ENCODE measurements at places on chromosomes 6 and 20.

GRCh38 chr6:112207131-112207530, 47.2 kb downstream of the LAMA4 start:
- DNase-seq: no peak

DNA sequence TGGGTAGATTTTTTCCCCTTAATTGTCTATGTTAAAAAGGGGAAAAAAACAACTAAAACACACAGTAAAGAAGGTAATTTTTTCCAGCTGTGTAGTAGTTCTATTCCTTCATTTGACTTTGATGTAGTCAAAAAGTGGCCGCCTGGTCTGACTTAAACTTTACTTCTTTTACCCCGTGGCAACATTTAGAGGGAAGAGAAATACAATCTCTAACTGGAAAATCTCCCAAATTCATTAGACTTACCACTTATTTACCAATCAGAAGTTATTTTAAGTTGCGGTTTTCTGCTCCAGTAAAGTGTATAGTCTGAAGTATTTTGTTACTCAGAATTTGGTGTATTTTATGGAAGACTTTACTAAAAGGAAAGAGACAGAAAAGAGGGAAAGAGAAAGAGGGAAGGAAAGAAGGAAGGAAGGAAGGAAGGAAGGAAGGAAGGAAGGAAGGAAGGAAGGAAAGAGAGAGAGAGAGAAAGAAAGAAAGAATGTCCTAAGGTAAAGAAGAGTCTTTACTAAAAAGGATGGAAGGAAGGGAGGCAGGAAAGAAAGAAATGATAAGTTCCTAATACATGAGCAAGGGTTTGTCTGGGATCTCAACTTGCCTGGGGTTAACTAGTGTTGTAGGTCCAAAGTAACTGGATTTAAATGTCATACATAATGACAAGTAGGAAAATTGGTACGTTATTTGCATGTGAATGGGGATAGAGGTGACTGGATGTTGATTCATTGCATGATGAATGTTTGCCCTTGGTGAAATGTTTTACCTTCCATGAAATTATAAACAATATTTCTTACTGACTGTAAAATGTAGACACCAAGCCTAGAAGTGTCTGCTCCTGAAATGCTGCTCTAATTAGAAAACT, 135.1 kb downstream of the SAMD5 start:
- DNase-seq: no peak

DNA sequence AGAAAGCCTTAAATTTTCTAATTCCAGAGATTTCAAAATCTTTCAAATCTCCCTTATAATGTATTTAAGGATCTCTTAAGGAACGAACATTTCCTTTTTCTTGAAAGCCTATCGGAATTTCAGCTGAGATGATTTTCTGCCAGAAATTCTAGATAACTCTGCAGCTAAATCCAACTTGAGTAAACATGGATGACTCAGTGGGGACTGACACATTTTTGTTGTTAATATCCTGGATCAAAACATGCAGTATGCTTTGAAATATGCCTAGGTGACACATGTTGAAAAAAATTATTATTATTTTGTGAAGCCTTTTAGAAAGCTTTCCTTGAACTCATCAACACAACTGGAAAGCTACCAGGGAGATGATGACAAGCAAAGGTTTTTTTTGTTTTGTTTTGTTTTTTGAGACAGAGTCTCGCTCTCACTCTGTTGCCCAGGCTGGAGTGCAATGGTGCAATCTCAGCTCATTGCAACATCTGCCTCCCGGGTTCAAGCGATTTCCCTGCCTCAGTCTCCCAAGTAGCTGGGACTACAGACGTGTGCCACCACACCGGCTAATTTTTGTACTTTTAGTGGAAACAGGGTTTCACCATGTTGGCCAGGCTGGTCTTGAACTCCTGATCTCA, 140.1 kb upstream of the SNX9 start:
- DNase-seq: no peak

DNA sequence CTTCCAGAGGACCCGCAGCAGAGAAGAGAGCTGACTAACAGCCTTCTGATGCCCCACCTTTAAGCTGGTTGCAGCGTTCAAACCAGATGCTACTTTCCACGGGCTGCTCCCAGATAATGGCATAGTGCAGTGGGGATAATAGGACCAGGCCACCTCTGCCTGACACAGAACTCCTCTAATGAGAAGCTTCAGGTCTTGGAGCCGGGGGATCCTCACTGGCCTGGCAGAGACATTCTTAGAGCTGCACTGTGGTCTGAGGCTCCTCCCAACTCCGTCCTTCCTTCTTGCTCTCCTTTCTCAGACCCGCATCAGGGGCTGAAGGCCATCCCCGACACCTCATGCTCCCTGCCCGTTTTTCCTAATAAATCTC, 206.6 kb upstream of the MARCKS start:
- no peak for DNase-seq

- no peak for DNase-seq
These were observed 8.5 kb downstream of the ACSS1 start for GRCh38 chr20:25049261-25050060.

DNA sequence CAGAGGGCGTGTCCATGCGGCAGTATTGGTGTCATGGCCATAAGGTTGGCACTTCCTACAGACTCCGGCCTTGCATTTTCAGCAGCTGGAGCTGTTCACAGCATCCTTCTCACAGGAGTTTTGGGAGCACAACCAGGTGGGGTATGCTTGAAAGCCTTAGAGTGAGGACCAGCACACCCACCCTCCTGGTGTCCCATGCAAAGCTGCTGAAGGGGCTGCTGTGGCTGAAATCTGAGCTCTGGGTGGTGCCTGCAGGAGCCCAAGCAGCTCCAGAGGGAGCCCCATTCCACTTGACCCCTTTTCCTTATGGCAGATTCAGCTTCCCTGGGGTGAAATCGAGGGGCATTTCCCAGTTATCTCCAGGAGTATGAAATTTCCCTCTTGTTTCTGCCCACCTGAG, 74.0 kb upstream of the BHLHE23 start:
- DNase-seq: no peak

DNA sequence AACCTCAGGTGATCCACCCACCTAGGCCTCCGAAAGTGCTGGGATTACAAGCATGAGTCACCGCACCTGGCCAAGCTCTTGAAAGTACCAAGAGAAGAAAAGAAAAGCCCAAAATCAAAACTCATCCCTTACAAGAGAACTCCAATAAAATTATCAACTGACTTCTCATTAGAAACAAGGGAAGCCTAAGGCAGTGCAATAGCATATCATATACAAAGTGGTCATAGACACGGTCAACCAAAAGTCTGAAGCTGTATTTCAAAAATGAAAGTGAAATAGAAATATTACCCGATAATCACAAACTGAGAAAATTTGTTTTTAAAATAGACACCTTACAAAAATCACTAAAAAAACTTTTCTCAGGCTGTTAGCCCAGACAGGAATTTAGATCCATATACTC, 1321.1 kb upstream of the GJE1 start:
- DNase-seq: no peak

DNA sequence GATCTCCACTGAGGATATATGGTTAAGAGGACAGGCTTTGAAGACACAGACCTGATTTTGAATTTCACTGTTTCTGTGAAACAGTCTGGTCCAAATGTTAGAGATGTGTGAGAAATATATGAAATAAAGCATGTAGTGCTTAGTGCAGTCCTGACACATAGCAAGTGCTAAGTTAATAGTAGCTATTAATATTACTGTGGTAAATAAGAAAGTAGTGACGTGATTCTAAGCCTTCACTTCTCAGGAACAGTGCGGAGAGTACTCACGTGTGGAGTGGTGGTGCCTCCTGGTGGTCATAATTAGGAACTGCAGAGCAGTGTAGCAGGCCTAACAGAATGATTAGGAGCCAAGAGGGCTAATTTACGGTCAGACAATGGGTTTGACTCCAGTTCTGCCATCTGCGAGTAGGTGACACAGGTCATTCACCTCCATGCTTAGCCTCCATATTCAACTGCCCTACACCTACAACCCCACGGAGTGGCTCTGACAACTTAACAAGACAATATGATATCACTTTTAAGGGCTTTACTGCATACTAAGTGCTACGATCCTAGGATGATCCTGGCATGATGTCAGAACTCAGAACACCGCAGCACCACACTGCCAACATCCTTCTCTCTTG, 106.2 kb downstream of the JPH2 start:
- DNase-seq: peak; percentile 86

GRCh38 chr6:94487371-94487770, 1068.0 kb upstream of the EPHA7 start:
- DNase-seq: no peak

DNA sequence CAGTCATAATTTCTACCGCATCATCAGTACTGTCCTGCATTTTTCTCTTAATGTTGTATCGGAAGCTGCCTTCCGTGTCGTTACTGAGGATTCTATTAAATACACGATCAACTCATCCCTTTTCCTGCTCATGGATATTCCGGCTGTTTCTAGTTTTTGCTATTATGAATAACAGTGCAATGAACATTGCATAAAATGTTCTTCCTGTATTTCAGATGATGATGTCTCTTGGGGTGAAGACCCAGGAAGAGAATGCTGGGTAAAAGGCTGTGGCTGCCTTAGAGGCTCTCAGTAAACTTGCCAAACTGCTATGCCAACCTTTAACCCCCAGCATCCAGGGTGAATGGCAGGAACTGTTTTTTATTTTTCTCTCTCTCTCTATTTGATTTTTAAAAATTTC, 24.1 kb upstream of the EPB41L1 start:
- DNase-seq: peak; percentile 60

DNA sequence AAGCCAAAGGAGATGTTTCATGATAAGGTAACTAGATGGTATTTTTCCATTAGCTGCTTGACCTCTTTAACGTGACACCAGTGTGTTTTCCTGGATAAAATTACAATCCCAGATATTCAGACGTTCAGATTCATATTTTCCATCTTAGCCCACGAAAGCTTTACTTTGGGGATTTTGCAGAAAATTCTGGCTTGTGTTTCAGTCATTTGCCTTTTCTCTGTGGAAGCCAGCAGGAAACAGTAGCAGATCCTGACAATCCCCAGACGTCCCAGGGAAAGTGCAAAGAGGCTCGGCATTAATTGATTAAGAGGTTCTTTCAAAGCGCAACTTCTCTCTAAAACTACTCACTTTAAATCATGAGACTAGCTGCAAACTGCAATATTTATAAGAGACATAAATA, 243.6 kb downstream of the UST start:
- no peak for DNase-seq

GRCh38 chr20:62156592-62157386, 13.2 kb downstream of the SS18L1 start:
- peak; percentile 52 for DNase-seq

- no peak for DNase-seq
These were observed 132.4 kb downstream of the INSM1 start for GRCh38 chr20:20500312-20500711.

DNA sequence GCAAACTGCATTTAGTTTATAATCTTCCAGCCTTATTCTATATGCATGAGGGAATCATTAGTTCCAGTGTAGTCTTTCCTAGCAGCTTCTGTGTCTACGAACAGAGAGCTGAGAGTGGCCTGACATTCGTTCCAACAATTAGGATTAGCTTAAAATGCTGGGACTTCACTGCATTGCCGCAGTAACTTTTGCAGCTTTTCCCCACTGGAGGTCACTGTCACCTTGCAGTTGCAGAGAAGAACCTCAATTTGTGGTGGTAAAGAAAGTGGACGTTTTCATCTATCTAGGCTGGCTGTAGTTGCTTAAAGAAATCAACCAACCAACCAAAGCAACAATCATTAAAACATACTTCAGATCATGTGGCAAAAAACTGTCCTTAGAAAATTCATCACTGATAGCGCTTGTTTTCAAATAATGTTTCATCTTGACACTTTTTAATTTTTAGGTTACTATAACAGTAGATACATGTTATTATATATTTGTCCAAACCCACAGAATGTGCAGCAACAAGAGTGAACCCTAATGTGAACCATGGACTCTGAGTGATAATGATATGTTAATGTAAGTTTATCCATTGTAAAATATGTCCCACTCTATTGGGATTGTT, 12.2 kb downstream of the MYLK4 start:
- peak; percentile 81 for DNase-seq

DNA sequence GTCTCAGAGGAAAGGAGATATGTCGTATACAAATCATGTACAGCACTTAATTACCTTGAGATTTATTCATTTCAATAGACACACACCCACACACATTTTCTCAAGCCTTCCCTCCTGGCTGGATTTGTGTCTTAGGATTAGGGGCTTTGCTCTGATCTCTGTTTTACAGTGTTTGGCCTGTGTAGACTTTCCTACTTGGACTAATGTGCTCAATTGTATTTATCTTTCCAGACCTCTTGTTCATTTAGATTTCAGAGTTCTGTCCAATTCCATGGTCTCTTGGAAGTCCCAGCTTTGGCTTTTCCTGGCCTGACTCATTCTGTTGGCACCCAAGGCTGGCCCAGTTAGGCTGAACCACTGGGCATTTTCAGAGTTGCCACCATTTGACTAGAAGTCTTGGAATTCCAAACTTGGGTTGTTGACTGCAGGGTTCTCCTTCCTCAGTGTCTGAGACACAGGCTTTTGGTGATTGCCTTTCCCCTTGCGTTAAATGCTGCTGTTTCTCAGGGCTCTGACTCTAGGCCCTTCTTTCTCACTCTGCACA, 8.9 kb upstream of the RFPL4B start:
- no peak for DNase-seq

- no peak for DNase-seq
These were observed 203.9 kb downstream of the TBXT start for GRCh38 chr6:165963750-165964149.

DNA sequence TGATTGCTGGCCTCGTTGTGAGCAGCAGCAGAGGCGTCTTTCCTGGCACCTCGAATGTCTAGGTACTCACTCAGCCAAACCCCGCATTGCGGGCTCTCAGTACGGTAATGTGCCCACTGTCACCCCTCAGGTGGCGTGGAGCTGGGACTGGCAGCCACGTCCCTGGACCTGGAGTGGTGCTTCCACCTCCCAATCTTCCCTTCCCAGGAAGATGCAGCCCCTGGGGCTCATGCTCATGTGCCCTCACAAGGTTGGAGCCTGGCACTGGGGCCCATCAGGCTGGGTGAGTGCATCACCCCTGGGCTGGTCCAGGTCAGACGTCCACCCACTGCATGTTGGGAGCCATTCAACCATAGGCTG, 75.7 kb downstream of the TCP11 start:
- DNase-seq: no peak

DNA sequence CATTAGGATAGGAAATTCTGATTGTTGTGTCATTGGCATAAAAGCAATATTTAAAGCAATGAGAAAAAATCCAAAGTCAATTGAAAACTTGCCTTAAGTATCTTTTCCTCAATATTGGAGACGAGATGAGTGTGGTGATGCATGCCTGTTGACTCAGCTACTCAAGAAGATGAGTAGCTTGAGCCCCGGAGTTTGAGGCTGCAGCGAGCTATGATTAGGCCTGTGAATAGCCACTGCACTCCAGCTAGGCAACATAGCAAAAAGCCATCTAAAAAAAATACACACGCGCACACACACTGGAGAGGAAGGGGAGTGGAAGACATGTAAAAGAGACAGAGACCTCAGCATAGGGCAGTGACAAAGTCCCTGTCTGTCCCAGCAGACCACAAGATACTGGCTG, 9.7 kb upstream of the MARCKS start:
- no peak for DNase-seq
